ENCODE measurements at places on chromosomes 4 and X.

DNA sequence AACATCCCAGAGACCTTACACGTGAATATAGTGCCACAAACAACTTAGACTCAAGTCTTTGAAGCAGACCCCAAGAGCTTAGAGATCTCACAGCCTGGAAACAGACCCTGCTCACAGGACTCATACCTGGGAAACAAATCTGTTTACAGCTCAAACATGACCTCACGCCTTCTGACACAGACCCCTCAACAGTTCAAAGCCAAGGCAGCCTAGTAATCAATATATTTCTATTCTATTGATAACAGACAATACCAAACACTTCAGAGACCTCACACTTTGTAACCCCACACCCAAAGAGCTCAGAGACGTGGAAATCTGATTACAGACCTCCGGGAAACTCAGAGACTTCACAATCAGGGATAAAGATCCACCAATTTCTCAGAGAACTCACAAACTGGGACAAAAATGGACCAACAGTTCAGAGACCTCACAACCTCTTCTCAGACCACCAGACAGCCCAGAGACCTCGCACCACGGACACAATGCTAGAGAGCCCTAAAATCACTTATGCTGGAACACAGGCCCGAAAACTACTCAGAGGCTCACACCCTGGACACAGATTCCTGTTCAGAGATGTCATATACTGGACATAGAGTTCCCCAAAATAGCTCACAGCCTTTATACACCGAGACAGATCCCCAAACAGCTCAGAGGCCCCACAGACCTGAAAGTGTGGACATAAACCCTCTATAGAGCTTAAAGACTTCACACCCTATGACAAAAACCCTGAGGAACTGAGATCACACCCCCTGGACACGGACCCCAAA lies 14.8 kb downstream of the SUV39H1 start:
- peaks cover 11% of the 10 kb centered on the region for H3K4me1 ChIP-seq
- no peaks in the 10 kb centered on the region for H3K27me3 ChIP-seq
- DNase-seq = no peak

DNA sequence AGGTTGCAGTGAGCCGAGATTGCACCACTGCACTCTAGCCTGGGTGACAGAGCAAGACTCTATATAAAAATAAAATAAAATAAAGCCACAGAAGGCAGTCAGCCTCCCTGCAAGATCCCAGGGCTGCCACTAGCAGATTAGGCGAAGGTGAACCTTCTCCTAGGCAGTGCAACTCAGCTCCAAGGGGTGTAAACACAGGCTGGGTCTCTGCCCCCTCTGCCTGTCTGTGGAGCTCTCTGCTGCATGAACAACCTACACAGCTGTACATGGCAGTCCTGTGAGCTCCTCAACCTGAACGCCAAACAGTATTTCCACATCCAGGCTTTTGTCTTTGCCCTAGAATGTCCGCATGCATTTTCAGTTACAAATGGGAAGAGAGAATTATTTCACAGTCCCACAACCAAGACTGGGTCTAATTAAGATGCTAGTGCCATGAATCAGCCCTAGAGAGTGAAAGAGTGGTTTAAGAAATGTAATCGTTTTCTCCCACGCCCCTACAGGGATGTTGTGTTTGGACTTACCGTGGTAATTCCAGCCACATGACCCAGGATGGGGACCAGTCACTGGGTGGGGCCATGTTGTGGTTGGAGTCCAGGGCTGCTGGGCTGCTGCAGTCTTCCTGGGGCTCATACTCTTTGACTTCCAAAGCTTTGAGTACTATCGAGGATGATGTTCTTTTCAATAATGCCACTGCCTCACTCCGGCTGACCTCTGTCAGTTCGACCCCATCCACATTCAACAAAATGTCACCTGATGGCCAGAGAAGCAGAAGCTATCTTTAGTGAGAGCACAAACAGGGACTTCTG lies 99.0 kb downstream of the FIP1L1 start:
- DNase-seq = no peak
- H3K36me3 ChIP-seq = no peaks in the 10 kb centered on the region
- peaks cover 4% of the 10 kb centered on the region for H3K27me3 ChIP-seq
- H3K27ac ChIP-seq = peak overlapping the region; percentile 84

GRCh38 chr4:26113339-26113940 lies 199.4 kb downstream of the SMIM20 start:
- H3K4me3 ChIP-seq = no peak overlapping the region
- H3K27ac ChIP-seq = no peak overlapping the region
- no peak for DNase-seq

DNA sequence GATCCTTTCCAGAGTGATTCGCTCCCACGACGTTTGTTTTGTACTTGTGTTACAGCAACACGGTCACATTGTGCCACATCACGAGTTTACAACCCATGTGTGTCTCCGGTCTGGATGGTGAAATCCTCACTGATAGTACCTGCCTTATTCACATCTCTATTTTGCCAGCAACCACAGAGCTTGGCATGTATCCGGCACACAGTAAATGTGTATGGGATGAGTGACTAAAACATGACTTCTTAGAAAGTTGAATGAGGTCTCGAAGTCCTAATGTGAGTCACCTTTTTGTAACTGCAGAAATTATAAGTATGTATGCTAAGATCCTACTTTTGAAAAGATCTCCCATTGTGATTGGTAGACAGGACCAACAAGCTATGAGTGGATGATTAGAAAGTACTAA lies 7.5 kb downstream of the STOX2 start:
- no peak overlapping the region for H3K27ac ChIP-seq
- no peaks in the 10 kb centered on the region for H3K4me1 ChIP-seq
- peaks cover 28% of the 10 kb centered on the region for H3K36me3 ChIP-seq
- peaks cover 11% of the 10 kb centered on the region for H3K27me3 ChIP-seq

DNA sequence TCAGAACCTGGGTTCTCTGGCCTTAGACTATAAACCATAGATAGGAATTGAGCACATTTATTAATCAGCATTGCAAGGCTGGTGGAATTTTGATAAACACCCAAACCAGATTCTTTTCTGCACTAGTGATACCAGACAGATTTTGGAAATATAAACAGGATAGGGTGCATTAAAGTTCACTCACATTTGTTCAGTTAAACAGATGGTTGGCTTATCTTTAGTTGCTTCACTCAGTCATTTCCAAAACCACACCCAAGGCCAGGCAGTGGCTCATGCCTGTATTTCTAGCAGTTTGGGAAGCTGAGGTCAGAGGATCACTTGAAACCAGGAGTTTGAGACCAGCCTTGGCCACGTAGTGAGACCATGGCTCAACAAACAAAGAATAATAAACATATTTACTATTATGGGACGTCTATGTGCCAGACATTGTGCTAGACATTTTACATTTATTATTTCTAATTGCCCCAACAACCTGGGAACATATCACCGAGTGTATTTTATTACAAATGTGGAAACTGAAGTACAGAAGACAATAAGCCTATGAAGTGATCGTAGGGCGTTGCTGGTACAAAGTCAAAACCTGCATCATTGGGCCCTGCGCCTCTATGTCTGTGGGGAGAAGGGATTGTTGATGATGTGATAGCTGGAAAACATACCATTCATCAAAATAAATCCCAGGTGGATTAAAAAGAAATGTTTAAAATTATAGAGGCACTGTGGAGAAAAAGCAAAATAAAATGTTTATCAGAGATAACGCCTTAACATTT lies 15.0 kb downstream of the ADD1 start:
- H3K4me3 ChIP-seq = no peak overlapping the region
- H3K36me3 ChIP-seq = peaks cover 40% of the 10 kb centered on the region
- DNase-seq = no peak
- no peaks in the 10 kb centered on the region for H3K27me3 ChIP-seq
- peaks cover 48% of the 10 kb centered on the region for H3K4me1 ChIP-seq

- H3K4me1 ChIP-seq = no peaks in the 10 kb centered on the region
- peaks cover 22% of the 10 kb centered on the region for H3K36me3 ChIP-seq
- H3K27me3 ChIP-seq = no peaks in the 10 kb centered on the region
- DNase-seq = no peak
- H3K27ac ChIP-seq = no peak overlapping the region
- no peak overlapping the region for H3K4me3 ChIP-seq
Observed at GRCh38 chrX:55006827-55007621, 6.9 kb downstream of the APEX2 start.

- DNase-seq = no peak
- H3K27me3 ChIP-seq = no peaks in the 10 kb centered on the region
- no peaks in the 10 kb centered on the region for H3K36me3 ChIP-seq
- no peak overlapping the region for H3K4me3 ChIP-seq
Observed at GRCh38 chr4:66204534-66205247, 534.4 kb upstream of the EPHA5 start.

All from nephron progenitor cell (in vitro differentiated cells).